ENCODE measurements at places on chromosomes 12 and 14.

DNA sequence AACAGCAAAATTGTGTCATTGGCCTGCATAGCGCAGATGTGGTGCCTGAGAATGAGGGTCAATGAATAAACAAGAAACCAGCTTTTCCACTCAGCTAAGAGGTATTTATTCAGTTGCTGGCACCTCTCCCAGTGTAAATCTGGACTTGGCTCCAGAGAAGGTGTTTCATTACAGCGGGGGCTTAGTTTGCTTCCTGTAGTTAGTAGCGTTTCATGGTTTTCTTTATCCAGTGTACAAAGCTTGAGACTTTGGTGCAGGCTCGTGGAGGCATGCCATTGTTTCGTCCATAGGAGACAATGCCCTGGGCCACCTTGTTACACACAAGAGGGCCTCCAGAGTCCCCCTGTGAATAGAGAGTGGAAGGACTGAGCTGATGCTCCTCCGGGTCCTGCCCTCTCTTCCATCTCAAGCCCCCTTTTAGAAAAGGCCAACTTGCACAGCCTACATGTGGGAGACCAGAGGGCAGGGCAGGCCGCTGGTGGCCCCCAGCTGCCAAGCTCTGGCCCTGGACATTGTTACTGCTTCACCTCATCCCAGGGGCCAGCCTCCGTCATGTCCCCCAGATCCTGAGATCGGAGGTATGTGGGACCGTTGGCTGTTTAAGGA is 3.0 kb downstream of the GZMB start:
- no peak for DNase-seq

DNA sequence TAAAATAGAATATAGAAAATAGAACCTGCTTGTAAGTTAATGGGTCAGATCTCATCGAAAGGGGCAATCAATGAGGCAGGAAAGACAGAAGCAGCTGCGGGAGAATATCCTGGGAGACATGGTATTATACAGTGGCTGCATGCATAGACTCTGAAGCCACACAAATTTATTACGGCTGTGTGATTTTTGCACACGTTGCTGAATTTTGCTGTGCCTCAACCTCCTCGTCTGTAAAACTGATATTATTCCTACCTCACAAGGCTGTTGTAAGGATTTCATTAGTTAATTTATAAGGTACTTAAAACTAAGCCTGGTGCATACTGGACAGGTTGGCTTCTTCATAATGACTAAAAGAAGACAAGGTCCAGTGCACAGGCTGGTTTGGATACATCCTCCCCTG is 52.3 kb downstream of the ARMH4 start:
- no peak for DNase-seq

DNA sequence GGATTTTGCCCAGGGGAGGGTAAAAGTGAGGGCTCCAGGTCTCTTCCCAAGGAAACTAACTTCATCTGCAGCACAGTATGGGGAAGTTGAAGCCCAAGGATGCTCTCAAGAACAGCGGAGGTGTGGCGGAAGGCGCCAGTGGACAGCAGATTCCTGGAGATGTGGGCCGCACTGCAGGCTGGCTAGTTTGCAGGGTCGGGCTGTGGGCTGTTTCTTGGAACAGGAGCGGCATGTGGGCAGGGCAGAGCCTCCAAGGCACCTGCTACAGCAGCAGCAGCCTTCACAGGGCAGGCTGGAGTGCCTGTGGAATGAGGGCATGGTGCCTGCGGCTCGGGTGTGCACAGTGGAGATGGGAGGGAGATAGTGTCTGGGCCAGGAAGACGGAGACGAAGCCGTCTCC is 100.0 kb upstream of the SFSWAP start:
- DNase-seq = no peak

DNA sequence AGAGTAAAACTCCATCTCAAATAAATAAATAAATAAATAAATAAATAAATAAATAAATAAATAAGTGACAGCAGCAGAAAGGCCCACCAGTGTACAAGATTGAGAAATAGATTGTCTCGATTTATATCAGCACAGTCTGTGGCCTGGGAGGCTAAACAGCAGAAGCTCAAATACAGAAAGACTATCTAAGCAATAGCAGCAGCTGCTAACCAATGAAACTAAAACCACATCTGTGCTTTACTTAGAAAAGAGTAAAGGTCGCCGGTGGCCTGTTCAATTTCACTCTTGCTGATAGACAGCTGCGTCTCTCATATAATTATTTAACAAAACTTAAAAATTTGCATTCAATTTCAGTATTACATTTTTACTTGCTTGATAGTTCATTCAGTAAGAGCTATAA is 325.7 kb downstream of the CEP128 start:
- peak; percentile 8 for DNase-seq

DNA sequence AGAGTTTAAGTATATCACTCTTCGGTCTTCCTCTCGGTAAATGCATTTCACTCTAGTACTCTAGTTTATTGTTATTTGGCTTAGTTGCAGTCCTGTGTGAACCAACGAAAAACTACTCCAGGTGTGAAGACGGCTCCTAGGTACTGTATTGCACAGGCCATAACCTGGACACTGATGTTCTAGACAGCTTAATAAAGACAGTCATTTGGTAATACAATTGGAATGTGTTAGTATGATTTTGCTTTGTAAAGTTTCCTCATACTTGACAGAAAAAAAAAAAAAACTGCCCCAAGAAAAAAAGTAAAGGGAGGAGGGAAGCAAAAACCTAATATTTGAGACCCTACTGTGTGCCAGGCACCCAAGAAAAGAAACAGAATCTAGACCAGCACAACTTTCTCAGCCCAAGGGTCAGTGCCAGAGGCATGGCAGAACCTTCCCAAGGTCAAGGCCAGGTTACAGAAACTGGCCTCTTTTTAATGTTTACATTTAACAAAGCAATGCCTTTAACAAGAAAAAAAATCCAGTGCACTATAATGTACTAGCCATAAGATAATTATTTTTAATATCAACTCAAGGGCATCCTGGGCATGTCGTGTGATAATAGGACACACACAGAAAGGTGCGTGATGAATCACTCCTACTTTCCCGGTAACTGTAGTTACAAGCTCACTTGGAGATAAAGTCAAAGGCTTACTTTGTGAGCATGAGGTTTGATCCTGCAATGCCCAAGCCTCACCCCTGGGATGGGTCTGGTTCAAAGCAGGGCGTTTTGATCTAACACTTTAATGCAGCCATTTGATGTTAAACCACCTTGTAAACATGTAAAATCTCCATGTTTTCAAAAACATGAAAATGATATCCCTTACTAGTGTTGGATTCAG is 110.6 kb downstream of the BMP4 start:
- DNase-seq = no peak

- DNase-seq = no peak
Measured at GRCh38 chr12:49568442-49569162, 660 bp upstream of the MCRS1 start.

DNA sequence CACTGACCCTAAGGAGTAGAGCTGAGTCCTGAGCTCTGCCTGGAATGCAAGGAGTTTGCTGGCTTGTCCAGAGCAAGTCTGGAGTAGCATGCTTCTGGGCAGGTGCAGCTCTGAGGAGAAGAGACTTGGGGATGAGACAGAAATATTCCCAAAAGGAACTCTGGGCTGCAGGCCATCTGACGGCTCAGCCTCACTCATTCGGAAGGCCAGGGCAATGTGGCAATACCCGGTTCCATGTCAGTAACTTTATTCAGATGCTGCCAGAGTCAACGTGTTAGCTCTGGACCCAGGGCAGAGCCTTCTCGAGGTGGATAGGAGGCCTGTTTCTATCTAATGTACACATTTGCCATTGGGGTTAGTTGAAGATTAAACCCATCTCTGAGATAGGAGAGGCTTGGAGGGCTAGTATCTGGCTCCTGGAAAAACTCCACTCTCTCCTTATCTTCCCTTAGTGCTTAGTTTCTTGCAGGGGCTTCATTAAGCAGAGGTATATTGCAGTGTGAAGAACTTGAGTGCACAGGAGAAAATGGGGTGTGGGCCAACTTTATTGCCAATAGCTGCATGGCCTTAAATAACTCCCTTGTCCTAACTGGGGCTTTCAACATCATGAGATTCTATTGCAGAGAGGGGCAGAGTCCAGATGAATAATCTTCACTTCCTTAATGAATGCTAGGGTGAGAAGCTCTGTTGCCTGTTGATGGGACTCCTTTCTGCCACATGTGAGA is 65.6 kb downstream of the NTF3 start:
- no peak for DNase-seq

GRCh38 chr12:11991604-11992003 is 79.1 kb upstream of the BCL2L14 start:
- DNase-seq = no peak

- DNase-seq = no peak
Measured at GRCh38 chr12:91985002-91985787, 160.5 kb downstream of the BTG1 start.

GRCh38 chr14:32469388-32470160 is 140.5 kb downstream of the AKAP6 start:
- DNase-seq = no peak

- DNase-seq = no peak
Measured at GRCh38 chr12:15212930-15213329, 8.3 kb downstream of the RERG start.

- no peak for DNase-seq
Measured at GRCh38 chr12:41011939-41012338, 176.2 kb upstream of the PDZRN4 start.

GRCh38 chr12:11777962-11778361 is 128.5 kb downstream of the ETV6 start:
- DNase-seq = no peak

DNA sequence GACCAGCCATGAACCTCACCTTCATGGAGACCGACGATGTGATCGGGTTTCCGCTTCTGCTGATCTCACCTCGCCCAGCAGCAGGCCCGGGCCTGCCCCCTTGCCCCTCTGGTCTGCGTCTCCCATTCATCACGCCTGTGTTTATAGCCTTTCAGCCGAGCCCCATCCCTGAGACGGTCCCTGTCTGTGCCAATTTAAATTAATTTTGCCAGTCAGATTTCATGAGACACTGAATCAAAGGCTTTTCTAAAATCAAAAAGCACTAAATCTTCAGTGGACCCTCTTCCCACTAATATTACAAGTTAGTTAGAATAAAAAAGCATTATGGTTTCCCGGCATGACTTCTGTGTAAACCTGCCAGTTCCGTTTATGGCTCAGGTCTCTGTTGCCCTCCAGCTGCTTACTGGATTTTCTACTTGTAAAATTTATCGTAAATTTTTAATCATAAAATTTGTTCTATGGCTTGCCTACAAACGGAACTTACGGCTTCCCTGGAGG is 155.9 kb downstream of the ESRRB start:
- no peak for DNase-seq

GRCh38 chr14:98120831-98121464 is 1151.0 kb downstream of the BCL11B start:
- no peak for DNase-seq

DNA sequence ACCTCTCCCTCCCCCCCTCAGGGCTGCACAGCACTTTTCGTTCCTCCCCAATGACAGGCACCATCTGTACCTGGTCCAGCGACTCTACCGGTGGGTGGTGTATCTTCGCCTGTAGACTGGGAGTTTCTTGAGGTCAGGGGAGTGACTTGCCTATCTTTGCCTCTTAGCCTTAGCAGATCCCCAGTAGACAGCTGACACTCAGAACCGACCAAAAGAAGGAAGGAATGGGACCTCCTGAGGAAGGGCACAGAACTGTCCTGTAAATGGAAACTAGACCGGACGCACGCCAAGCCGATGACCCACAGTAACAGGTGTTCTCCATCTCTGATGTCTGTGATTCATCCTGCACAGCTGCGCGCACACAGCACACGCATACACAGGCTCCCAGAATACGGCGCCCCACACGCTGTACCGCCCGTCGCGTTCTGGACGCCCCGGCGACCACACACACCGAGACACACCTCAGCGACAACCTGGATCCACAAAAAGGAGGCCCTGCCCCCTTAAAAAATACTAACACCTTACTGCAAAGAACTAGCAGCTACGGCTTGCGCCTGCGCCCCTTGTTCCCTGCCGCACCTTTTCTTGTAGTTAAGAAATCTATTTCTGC is 673 bp upstream of the TTC9 start:
- no peak for DNase-seq

- no peak for DNase-seq
Measured at GRCh38 chr12:50533971-50534370, 29.2 kb downstream of the DIP2B start.

DNA sequence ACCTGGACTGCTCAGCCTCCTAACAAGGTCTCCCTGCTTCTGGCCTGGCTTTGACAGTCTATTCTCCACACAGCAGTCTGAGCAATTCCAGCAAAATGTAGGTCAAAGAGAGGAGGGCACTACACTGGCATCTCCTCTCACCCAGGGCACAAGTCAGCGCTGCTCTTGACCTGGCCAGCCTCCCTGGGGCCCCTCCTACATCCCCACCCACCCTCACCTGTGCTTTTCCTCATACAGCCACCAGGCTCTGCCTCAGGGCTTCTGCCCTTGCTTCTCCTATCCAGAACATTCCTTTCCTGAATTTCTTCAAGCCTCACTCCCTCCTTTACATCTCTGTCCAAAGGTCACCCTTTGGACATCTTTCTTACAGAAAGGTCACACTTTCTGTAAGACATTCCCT is 33.7 kb downstream of the GALNT4 start:
- DNase-seq = no peak

Measured in GM12864 (cell line).